Frontal cortex (tissue), 4 donors: ENCODE measurements at places on chromosomes 3 and 15.

DNA sequence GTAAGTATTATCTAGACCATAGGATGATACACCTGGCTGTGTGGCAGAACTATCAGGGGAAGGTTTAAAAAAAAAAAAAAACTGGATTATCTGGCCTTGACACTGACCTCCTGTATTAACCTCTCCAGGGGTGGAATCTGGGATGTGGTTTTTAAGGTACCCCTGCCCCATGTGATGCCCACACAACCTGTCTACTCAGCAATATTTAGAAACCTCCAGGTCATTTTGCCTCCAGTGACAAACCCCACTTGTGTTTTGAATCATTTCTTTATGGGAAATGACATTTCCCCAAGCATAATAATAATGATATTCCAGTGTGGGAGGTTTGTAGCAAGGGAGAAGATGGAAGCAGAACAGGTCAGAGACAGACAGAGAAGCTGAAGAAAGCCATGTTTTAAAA, 179.1 kb downstream of the RSL24D1 start:
- DNase-seq: no peak

DNA sequence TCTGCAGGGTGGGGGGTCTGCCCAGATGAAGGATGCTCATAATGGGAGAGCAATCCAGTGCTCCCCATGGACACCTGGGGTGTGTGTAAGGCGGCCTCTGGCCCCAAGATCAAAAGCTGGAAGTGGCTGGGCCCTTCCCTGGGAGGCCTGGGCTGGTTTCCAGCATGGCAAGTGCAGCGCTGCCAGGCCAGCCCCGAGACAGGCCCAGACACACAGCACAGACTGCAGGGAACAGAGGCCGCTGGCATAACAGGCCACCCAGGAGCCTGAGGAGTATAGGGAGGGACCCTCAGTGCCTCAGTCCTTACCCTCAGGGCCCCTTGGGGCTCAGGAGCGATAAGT, 10.0 kb downstream of the ITPKA start:
- DNase-seq: no peak

DNA sequence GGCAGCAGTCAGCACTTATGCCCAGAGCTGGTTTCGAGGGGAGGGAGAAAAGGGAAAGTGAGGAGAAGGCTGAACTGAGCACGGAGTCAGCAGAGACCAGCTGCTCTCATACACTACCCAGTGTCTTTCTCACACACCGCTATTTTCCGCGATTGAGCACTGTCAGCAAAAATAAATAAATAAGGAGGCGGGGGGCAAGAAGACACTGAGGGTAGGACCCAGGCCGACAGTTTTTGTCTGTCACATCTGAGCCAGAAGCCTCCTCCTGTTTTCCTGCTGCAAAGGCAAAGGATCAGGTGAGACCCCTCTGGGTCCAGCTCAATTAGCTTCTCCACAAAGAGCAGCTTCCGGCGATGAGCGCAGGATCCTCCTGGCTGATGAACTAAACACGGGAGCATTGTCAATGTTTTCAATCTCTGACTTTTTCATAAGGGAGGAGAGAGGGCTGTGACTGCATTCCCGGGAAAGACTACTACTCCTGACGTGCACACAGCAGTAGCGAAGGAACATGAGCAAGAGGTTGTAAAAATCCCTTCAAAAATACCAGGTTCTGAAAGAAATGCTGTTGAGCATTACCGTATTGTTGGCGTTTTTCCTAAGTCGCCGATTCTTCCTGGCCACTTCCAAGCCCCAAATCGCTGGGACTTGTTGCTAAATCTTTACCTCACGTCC, 1.3 kb downstream of the FRMD5 start:
- peak; percentile 11 for DNase-seq

DNA sequence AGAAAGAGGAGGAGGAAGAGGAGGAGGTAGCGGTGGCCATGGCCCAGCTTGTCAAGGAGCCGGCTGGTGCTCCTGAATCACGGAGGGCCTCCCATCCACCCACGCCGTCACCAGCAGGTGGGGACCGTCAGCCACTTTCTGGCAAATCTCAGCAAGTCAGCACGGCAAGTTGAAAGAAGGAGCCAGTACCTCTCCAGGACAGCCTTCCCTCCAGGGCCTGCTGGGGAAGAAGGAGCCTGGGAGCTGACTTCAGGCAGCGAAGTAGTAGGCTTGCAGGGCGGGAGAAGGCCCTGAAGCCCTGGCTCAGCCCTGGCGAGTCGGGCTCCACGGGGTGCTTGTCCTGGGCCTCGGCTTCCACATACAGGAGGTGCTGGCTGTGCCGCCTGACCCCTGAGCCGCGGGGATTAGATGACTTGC, 99.2 kb upstream of the TRPM1 start:
- DNase-seq: no peak

DNA sequence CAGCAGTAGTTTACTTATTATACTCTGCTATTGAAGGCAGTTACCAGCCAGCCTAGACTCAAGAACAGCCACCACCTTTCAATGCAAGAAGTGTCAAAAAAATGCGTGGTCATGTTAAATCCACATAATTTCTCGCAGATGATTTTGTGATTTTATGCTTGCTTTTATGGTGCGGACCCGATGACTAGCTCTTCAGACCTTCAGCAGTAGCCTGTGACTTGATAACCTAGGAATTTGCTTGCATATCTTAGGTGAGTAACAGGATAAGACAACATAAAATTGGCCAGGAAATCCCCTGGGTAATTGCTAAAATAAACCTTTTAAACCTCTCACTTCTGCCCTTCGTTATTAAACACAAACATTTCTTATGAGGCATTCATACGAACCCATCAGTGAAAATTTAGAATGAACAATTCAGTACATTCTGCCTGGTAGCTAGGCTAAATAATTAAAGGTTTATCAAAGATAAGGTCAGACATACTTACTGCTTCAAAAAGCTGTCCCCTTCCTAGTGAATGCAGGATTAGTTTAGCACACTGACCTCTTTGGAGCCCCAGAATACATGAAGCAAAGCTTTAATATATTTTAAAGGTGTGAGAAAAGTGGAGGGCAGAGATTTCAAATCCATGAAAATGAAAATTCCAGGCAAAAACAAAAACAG, 798.8 kb downstream of the OTOL1 start:
- DNase-seq: no peak

- DNase-seq: no peak
Measured at GRCh38 chr3:65245133-65246063, 557.6 kb upstream of the ADAMTS9 start.
